Left hindlimb (tissue), 1 donor: ENCODE measurements at places on chromosomes 2 and 18.

DNA sequence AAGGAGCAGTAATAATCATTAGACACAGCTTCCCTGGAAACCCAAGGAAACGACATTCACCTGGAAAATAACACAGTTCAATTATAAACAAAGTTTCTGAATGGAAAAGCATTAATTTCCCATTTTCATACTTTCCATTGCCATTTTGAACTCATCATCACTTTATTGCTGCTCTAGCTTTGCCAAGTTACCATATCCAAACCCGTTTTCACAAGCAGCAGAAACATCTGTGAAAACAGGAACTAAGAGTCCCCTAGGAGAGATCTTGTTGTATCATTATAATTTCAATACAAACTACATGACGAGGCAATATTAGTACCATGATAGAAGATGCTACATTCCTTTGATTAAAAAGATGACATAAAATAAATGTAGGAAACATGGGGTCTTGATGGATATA, 597.0 kb upstream of the NRXN1 start:
- no peak for DNase-seq

DNA sequence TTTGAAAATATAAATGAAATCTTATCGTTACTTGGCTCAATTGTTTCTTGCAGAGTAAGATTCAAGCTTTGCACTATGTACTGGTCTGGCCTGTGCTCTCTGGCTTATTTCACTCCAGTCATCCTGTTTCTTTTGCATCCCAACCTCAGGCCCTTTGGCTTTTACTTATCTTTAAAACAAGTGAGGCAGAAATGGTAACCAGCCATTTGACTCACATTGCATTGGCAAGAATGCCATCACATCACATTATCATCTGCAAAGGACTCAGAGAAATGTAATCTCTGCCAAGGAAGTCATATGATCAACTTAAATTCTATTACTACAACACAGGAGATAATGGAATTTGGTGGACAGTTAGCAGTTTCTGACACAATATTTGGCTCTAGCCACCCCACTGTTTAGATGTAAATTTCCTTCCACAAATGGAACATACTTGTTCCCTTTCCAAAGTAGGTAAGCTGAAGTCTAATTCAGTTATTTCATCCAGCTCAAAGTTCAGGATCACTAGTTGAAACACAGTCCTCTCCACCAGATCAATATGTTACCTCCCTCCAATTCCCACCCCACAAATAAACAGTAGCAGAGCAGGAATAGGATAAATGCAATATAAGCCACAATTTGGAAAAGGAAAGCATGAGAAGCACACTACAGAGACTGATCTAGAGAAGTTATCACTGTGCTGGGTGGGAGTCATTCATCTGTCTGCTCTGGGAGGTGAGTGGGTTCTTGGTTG, 65.0 kb upstream of the DSC1 start:
- DNase-seq = no peak

DNA sequence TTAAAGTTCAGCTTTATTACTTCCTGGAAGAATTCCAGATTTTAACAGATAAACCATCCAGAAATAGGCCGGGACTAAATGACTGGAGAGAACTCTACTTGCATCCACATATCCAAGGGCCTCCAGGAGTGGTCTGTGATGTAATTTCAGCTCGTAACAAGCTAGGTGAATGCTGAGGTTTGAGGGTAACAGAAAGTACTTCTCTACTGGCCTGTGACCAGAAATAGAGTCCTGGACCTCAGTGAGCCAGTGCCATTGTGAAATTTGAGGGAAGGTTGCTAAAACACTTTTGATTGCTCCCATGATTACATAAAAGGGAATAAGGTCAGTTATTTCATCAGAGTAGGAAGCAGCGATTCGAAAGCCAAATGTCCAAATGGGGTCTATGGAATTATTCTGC, 158.1 kb downstream of the DOCK10 start:
- no peak for DNase-seq

- DNase-seq = no peak
Observed at GRCh38 chr18:47204908-47205522, 28.9 kb upstream of the IER3IP1 start.

DNA sequence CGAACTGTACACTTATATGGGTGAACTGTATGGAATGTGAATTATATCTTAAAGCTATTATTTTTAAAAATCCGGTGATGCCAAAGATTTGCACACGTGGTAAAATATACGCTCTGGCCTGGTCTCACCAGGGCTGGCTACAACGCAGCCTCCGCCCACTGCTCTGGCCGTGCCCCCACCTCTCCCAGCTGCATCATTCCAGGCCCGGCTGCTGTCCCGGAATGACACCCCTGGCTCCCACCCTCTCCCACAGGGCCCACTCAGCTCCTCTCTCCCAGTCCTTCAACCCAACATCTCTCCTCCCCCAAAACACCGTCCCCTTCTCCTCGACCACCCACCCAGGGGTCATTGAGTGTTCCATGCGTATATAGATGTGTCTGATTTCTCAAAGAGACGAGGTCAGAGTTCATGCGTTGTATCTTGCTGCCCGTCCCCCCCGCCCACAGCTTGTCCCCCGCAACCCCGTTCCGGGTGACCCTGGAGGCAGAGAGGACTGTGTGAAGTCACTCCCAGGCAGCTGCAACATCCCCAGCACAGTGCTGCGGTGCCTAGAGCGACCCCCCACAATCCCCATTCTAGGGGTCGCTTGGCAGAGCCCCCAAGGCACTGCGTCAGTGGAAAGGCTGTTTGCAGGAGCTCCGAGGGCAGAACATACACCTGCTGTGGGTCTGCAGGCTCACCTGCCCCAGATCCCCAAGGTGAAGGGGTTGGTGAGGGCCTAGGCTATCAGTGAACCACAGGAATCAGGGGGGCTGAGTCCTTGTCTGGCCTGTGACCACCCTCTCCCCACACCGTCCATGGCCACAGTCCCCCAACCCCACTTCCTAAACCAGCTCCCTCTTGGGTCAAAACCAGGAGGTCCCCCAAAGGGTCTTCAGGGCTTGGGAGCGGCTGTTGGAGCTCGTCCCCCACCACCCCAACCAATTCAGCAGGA, 13.3 kb downstream of the DNMT3A start:
- DNase-seq = no peak

- no peak for DNase-seq
Observed at GRCh38 chr18:46518438-46518837, 138.6 kb downstream of the LOXHD1 start.

DNA sequence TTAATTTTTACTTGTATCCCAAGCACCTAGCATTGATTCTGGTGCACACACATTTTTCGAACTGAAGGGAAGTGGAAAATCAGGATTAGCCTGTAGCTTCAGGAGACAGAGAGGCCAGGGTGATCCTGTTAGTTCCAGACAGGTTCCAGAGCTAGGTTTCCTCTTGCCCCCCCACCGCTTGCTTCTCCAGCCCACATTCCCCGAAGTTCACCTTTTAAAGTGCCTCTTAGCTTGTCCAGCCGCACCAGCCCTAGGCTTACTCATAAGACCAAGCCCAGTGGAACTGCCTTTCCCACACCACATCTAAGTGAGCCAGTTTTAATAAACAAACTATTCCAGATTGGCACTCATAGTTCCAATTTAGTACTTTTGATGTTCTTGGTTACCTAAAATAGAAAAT, 898.6 kb upstream of the KLHL29 start:
- DNase-seq = no peak
